ENCODE measurements at places on chromosomes 13 and 19.

- DNase-seq, result peak; percentile 55
Measured at GRCh38 chr13:29520671-29521070, 74.8 kb downstream of the SLC7A1 start.

- DNase-seq, result no peak
Measured at GRCh38 chr19:13768510-13768909, 4.2 kb downstream of the MRI1 start.

DNA sequence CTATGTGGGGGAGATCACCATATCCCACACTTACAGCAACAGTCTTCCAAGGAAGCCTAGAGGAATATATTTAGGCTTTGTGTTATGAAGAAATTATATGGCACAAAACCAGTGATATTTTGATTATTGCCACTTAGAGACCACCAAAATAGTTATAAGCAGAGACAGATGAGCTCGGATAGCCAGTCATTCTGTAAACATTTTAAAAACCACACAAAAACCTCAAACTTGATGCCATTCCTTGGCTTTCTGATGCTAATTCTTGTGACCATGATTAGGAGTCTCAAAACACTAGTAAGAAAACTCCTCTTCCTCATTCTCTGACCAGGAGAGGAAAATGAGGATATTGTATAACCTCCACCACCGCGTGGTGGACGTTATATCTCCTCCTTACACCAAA is 496.4 kb downstream of the FOXO1 start:
- no peak for DNase-seq

GRCh38 chr19:39936020-39936419 is 1.6 kb upstream of the FCGBP start:
- DNase-seq, result no peak

DNA sequence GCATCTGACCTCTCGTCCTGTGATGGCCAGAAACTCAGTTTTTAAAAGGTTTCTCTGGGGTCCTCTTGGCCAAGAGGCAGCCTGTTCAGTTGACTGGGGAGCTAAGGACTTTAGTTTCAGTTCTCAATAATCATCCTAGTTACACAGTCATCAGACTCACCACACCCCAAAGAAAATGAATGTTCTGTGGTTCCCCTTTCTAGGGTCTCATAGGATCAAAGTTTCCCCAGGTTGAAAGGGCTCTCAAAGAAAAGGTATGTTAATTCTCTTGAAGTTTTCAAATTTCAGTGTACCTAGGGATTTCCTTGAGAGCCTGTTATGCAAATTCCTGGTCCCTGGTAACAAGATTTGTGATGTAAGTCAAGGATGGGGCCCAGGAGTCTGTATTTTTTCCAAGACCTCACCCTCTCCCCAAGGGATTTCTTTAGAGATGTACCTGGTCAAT is 94.9 kb downstream of the FAM216B start:
- no peak for DNase-seq

DNA sequence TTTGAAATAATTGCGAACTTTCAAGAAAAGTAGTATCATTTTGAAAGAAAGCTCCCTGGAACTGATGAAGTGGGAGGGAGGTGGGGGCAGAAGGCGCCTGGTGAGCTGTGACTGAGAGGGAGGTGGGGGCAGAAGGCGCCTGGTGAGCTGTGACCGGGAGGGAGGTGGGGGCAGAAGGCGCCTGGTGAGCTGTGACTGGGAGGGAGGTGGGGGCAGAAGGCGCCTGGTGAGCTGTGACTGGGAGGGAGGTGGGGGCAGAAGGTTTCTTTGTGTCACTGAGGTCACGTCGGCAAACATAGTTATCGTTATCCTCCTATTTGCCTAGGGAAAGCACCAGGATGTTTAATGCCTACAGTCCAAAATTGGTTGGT is 24.2 kb downstream of the C2CD4C start:
- DNase-seq, result no peak

DNA sequence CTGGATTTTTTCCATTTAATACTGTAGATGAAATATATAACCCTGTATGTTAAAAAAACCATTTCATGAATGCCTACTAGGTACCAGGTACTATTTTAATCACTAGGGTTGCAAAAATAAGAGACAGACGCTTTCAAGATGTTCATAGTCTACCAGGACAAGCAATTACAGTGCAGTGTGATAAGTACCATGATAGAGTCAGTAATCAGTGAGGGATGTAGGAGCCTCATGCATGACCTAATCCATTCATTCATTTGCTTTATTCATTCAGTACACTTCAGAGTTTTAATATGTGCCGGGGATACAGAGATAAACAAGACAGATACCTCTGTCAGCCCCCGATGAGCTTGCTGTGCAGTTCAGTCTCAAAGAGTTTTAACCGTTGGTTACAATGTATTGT is 3.0 kb downstream of the WASF3 start:
- DNase-seq, result no peak

- DNase-seq, result no peak
Measured at GRCh38 chr13:49877629-49878218, 58.4 kb downstream of the SPRYD7 start.

GRCh38 chr13:29301027-29301426 is 294.5 kb downstream of the SLC7A1 start:
- DNase-seq, result no peak

DNA sequence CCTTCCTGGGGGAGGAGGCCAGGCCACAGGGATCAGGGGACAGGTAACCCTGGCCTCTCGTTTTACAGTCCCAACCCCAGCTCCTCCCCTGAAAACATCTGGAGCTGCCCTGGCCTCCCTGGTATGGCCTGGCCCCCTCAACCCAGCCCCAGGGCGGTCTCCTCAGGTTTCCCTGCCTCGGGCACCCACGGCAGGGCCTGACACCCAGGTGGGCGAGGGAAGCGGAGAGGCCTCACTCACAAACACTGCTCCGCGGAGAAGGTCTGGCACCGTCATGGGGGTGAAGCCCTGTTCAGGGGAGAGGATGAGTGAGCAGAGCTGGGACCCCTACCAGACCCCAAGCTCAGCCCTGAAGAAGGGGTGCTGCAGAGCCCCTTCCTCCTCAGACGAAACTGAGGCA is 6.5 kb upstream of the CCER2 start:
- peak; percentile 48 for DNase-seq

DNA sequence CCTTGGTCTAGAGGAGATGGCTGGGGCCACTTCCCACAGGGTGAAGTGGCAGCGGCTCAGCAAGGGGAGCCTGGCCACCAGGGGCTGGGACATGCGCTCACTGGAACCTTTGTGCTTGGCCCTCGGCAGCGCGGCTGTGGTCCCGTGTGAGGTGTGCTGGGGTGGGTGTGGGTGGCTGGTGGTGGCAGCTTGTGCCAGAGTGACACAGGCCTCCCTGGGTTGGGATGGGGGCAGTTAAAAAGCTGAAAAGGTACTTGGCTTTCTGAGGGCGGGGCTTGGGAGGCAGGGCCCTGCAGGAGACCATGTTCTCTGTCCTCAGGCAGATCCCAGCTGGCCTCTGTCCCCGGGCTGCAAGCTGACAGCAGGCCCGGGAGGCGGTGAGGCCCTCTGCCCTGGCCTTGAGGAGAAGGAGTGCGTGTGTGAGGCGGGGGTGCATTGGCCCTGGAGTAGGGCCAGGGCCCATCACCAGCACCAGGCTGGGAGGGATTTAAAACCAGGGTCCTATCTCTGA is 17.3 kb downstream of the MPND start:
- DNase-seq, result no peak

DNA sequence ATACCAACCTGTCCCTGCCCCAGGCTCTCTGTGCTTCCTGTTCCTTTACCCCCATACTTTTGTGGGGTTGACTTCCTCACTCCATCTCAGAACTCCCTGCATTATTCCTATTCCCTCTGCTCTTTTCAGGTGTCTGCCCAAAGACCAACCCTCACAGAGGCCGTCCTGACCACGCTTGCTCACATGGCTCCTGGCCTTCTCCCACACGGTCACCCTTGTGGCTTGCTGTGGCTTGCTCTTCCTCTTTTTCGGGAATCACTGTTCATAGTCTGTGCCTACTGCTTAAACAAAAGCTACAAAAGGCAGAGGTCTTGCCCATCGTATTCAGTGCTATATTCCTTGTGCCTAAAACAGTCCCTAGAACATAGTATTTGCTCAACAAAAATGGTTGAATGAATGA is 25.2 kb upstream of the ARGLU1 start:
- DNase-seq, result no peak

DNA sequence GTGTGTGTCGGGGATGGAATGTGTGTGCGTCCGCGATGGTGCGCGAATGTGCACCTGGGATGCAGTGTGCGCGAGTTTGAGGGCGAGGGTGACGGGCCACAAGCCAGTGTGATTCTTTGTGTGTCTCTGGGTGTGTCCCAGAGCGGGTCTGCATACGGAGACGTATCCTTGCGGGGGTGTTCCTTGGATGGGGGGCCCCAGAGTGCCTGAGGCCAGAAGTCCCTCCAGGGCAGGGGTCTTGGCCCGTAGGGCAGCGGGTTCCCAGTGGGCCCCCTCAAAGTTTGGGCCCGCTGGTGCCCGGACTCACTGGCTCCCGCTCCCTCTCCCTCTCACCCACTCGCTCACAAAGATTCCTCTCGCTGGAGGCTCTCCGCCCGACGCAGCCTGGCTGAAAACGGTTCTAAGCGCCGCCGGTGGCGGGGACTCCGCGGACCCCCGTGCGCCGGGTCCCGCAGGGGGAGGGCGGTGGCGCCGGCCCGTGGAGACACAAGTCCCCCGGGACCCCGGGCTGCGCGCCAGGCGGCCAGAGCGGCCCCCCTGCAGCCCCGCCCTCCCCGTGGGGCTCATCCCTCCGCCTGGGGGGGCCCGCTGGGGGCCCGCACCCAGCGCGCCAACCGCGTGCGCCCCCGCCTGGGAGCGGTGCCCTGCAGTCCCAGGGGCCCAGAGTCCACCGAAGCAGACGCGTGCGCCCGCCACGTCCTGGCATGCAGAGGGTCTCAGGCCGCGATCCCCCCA is 886 bp downstream of the CRLF1 start:
- DNase-seq, result no peak

- no peak for DNase-seq
Measured at GRCh38 chr13:99386911-99387788, 80.0 kb upstream of the GPR183 start.

- DNase-seq, result no peak
Measured at GRCh38 chr19:21587117-21587461, 81.7 kb downstream of the ZNF429 start.

DNA sequence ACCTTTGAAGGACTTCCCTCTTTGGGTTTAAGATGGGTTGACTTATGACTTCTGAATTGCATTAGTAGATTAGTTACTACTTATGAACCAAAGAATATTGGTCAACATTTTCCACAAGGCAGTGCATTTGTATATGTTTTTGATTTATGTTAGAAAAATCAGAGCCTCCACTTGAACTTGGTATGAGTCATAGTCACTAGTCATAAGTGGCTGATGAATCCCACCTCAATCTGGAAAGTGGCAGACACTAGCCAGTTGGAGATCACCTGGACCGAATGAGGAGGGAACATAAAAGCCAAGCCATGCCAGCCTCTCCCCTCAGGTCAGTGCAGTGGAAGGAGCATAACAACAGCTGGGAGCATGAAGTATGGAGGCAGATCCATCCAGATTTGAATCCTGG is 39.3 kb upstream of the SPART start:
- DNase-seq, result no peak
